ENCODE measurements at places on chromosomes 6 and 20. TPM values are rescaled to one million over a fixed set of nuclear protein-coding genes. Genes with fewer than 3 reads are reported as not detected.
A peak's percentile ranks its signal among the peaks of the same experiment; 100 is the strongest.

GRCh38 chr6:158405933-158406332 is 93.7 kb downstream of the TULP4 start:
- DNase-seq: no peak

DNA sequence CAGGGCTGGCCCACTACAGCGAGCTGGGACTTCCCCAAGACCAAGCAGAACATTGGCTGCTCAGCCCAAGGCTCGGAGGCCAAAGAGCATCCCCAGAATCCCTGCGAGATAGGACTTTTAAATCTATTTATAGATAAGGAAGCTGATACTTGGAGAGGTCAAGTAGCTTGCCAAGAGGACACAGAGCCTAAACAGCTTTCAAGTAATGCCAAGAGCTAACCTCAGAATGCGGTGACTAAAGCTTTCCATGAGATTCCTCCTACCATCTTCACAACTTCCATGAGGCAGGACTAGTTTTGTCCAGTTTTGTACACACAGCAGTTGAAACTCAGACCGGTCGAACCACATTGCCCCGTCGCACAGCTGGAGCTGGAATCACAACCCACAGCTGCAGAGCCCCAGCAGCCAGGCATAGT is 168.1 kb upstream of the TOP1 start:
- no peak for DNase-seq

DNA sequence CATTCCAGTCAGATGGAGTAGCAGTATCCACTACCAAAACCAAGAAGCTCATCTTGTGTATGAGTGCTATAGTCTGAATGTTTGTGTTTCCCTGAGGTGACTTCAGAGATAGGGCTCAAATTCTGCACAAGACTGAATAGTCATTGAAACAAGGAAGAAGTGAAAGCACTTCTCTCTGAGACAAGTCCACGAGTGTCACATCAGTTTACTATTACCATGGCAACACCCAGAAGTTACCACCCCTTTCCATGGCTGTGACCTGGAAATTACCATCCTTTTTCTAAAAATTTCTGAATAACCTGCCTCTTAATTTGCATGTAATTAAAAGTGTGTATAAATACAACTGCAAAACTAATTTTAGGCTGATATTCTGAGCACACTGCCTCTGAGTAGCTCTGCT is 682.1 kb upstream of the ADGRB3 start:
- DNase-seq: no peak

GRCh38 chr6:162435071-162435470 is 292.5 kb downstream of the PRKN start:
- no peak for DNase-seq

GRCh38 chr6:89675949-89676748 is 37.6 kb upstream of the LYRM2 start:
- no peak for DNase-seq

DNA sequence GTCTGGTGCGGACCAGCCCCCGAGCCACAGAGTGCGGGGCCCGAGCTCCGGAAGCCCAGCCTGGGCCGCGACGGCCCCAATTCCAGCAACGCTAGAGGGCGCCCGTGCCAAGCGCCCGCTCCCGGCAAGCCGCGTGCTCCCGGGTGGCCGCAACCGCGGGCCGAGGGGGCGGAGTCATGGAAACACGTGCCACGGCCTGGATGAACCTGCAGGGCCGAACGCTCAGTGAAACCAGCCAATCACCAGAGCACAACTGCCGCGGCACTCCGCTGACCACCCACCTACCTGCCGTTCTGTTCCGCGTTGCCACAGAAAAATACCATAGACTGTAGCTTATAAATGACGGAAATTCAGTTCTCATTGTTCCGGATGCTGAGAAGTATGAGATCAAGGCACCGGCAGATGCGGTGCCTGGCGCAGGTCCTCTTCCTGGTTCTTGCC is 85.7 kb upstream of the FOXC1 start:
- no peak for DNase-seq

DNA sequence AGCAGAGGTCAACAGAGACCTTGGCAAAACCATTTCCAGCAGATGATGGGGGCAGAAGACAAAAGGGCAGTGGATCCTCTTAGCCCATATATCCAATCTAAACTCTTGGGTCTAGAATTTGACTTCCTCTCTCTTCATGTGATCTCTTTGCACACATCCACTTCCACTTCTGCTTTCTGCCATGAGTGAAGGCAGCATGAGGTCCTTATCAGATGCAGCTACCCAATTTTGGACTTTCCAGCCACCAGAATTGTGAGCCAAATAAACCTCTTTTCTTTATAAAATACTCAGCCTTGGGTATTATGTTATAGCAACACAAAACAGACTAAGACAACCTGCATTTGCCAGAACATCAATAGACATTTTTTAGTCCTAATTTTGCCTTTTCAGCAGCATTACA is 191.6 kb downstream of the ADAT2 start:
- DNase-seq: no peak

DNA sequence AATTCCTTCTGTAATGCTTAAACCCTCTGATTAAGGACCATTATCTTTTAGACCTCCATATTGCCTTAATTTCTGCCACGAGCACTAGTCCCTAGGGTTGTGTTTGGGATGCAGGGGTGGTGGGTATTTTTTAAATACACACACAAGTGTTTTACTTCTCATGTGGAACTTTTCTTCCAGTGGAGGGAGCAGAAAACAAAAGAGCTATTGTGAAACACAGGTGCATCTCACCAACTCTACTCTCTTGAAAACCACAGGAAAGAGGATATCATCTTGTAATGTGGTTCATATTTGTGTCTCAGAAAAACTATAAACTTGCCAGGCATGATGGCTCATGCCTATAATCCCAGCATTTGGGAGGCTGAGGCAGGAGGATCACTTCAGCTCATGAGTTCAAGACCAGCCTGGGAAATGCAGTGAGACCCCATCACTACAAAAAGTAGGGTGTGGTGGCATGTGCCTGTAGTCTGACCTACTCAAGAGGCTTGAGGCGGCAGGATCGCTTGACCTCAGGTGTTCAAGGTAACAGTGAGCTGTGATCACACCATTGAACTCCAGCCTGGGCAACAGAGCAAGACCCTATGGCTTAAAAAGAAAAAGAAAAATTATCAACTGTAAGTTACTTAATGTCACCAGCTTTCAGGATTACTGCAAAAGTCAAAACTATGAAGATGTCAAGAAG is 37.3 kb downstream of the MRS2 start:
- DNase-seq: no peak

- no peak for DNase-seq
Observed at GRCh38 chr6:142914937-142915697, 29.9 kb downstream of the HIVEP2 start.

- DNase-seq: no peak
Observed at GRCh38 chr20:44773070-44773829, 27.6 kb downstream of the KCNK15 start.

DNA sequence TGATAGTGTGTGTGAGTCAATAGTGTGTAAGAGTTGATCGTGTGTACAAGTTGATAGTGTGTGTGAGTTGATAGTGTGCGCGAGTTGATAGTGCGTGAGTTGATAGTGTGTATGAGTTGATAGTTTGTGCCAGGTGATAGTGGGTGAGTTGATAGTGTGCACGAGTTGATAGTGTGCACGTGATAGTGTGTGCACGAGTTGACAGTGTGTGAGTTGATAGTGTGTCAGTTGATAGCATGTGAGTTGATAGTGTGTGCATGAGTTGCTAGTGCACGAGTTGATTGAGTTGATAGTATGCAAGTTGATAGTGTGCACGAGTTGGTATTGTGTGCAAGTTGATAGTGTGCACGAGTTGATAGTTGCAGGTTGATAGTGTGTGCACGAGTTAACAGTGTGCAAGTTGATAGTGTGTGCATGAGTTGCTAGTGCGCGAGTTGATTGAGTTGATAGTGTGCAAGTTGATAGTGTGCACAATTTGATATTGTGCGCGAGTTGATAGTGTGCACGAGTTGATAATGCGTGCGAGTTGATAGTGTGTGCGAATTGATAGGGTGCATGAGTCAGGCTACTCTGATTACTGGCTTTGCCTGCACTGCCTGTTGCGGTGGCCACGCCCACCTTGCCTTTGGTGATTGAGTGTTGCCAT is 35.8 kb upstream of the IYD start:
- no peak for DNase-seq

- DNase-seq: no peak
Observed at GRCh38 chr6:111589366-111589765, 16.3 kb downstream of the TRAF3IP2 start.

GRCh38 chr6:79269877-79270276 is 35.4 kb upstream of the HMGN3 start:
- DNase-seq: no peak

- peak; percentile 94 for DNase-seq
Observed at GRCh38 chr20:58888521-58889333, 36.2 kb downstream of the GNAS start.

DNA sequence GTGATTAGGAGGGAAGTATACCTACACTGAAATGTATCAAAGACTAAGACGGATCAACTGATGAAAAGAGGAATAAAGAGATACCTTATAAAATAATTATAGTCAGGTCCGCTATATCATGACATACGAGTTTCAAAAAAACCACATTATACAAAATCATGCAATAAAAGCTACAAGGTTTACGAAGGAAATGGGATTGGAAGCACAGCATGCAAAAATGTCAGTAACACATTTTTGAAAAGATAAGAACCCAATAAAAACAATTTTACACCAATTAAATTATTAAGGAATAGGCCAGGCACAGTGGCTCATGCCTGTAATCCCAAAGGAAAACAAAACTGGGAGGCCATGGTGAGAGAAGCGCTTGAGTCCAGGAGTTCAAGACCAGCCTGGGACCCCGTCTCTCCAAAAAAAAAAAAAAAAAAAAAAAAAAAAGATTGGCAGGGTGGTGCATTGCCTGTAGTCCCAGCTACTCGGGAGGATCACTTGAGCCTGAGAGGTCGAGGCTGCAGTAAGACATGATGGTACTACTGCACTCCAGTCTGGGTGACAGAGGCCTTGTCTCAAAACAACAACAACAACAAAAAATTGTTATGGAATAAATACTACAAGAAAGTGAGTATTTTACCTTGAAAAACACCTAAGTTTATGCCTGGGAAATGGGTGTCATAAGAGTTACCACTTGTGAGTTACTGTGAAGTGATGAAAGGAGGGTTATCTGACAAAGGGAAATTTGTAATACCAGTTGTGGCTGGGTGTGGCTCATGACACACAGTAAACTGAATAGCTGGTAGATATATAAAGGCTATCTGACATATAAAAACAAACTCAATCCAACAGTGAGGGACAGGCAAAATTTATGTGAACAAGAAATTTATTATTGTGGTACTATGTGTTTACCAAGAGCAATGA is 45.2 kb downstream of the RANBP9 start:
- no peak for DNase-seq

DNA sequence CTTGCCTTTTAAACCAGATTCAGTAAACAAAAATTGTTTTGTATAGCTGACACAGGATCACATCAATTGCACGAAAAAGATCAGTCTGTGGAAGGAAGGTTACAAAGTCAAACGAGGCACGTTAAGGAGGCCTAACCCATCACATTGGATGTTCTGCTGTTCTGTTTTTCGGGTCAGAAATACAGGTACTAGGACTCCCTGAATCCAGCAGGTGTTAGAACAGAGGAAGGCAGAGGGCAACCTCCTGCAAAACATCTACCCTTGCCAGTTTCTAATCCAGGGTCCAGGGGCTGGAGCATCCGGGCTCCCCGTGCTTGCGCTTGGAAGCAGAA is 64.6 kb downstream of the PLG start:
- DNase-seq: no peak

DNA sequence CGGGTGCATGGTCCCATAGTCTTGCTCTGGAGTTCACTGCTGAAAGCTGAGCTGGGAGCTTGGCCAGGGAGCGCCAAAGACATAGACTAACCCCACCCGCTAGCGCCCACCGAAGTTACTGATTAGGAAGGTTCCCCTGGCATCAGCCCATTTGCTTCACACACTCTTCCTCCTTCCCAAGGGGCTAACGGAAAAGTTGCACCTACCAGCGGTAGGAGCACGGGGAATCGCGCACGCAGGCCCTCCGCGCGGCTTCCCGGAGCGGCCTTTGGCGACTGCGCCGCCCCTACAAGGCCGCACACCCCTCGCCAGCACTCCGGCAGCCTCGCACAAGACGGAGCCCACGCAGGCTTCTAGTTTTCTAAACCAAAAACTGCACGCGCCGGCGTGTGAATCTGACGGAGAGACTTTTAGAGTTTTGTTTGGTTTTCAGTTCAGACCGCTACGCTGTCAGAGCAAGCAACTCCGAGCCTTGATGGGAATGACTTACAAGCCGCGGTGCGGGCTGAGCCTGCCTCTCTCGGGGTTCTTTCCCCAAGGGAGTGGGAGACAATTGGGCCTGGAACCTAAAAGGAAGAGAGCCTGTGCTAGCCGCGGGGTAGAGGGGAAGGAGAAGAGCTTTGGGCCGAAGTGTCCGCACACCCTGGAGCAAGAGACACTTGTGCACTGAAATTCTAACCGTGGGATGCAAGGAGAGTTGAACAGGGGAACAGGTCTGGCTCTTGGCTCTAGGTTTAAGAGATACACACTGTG is 891 bp upstream of the POU3F2 start:
- DNase-seq: no peak

DNA sequence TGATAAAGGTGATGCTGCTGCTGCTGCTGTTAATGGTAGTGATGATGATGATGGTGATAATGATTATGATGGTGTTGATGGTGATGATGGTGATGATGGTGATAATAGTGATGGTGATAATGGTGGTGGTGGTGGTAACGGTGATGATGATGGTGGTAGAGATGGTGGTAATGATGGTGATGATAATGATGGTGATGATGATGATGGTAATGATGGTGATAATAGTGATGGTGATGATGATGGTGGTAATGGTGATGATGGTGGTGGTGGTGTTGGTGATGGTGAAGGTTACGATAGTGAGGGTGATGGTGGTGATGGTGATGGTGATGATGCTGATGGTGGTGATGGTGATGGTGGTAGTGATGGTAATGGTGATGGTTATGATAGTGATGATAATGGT is 132.3 kb downstream of the TFAP2C start:
- no peak for DNase-seq

GRCh38 chr20:37298190-37298939 is 8.9 kb downstream of the MANBAL start:
- DNase-seq: no peak

DNA sequence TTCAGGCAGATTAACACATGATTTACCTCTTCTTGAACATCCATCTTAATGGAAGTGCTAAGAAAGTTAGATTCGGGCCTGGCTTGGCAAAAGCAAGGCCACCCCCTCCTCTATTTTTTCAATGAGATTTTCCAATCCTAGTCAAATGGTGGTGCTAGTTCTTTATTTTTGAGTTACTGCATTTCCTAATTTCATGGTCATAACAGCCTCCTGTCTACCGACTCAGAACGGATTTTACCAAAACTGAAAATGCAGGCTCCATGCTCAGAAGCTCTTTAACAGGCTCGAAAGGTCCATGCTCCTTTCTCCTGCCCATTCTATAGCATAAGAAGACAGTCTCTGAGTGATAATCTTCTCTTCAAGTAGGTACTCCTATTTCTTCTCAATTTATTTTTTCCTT is 117.2 kb upstream of the ESR1 start:
- DNase-seq: no peak

GRCh38 chr6:145349950-145350510 is 385.3 kb downstream of the EPM2A start:
- no peak for DNase-seq

GRCh38 chr6:41428996-41429421 is 93.6 kb downstream of the NCR2 start:
- no peak for DNase-seq

Gene C20orf204
- 0.97 TPM for total RNA-seq

Gene PRRC2A
- total RNA-seq: 185 TPM

Gene PPP2R5D
- total RNA-seq: 34.0 TPM

Gene AKAP12
- 184 TPM for total RNA-seq

Gene OPRL1
- 3.5 TPM for total RNA-seq

Gene FRK
- 1.1 TPM for total RNA-seq

Gene MEI4
- total RNA-seq: not detected

Gene BHLHE23
- not detected for total RNA-seq

Gene SUPT3H
- 10.7 TPM for total RNA-seq

Gene NOX3
- not detected for total RNA-seq

Gene ZNF318
- 23.6 TPM for total RNA-seq

Measured in chondrocyte (in vitro differentiated cells).